Kidney (tissue), 22 donors: ENCODE measurements at places on chromosomes 11 and 22. TPM values are rescaled to one million over a fixed set of nuclear protein-coding genes. Genes with fewer than 3 reads are reported as not detected.

Gene APOL5
- total RNA-seq = not detected

Gene E2F8
- 0.66 TPM for total RNA-seq

Gene ARFIP2
- total RNA-seq = 45.6 TPM

Gene SPI1
- 39.8 TPM for total RNA-seq

Gene REXO2
- 66.4 TPM for total RNA-seq

Gene CRYBB2
- total RNA-seq = not detected

Gene CLMP
- 6.8 TPM for total RNA-seq

Gene SLC25A45
- 14.7 TPM for total RNA-seq

Gene RASSF7
- 106 TPM for total RNA-seq

Gene DKK3
- 59.5 TPM for total RNA-seq

Gene FZD4
- 41.4 TPM for total RNA-seq

Gene KCNQ1
- total RNA-seq = 45.5 TPM

- no peak for DNase-seq
Observed at GRCh38 chr11:75858613-75859012, 43.6 kb downstream of the UVRAG start.

GRCh38 chr11:33624083-33624482 lies 76.5 kb downstream of the C11orf91 start:
- DNase-seq = no peak

DNA sequence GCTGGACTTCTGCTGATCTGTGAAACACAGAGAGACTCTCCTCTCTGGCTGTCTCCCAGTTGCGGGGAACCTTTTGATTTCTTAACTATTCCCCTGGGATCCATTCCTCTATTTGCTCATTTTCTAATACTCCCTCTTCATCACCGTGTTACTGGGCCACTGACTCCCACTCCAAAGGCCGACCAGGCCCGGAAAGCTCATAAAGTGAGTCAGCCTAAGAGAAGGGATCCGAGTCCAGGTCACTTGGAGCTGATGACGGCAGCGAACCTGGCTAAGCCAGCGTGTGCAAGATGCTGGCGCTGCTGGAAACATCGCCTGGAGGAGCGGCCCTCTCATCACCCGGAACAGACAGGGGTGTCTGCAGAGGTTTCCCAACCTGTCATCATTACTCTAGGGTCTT lies 112.8 kb downstream of the FBXO7 start:
- DNase-seq = no peak

GRCh38 chr22:20602609-20603164 lies 95.3 kb downstream of the MED15 start:
- DNase-seq = no peak

- no peak for DNase-seq
Observed at GRCh38 chr11:123386796-123387510, 43.1 kb upstream of the GRAMD1B start.

DNA sequence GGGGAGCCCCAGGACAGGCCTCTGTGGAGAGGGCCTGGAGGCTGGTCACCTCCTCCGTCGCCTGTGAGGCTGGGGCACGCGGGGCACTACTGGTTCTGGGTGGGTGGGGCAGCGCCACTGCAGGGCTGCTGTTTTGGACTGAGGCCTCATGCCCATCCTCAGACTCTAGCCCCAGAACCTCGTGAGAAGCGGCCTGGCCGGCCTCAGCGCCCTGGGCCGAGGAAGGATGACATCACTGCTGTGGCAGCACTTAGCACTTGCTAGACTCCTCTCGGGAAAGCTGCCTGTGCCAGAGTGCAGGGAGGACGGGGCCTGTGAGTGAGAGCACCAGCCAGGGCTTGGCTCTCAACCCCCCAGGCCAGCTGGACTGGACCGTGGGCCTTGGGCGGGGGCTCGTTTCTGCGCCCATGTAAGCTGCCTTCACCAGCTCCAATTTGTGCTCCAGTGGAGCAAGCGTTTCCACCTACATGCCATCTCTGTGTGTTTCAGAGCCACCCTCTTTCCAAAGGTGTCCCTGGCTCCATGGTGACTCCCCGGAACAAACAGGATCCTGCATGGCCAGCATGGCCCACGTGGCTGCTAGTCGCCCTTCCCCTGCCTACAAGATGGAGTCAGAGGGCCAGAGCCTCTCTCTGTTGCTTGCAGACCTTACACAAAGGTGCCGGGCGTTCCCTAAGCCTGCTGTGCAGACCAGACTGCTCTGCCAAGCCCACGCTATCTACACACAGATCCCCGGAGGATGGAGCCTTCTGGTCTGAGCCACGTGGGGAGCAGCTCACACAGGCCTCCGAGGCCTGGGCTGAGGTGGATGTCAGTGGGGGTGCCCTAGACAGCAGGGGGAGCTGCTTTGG lies 102.9 kb downstream of the CTTN start:
- DNase-seq = no peak

DNA sequence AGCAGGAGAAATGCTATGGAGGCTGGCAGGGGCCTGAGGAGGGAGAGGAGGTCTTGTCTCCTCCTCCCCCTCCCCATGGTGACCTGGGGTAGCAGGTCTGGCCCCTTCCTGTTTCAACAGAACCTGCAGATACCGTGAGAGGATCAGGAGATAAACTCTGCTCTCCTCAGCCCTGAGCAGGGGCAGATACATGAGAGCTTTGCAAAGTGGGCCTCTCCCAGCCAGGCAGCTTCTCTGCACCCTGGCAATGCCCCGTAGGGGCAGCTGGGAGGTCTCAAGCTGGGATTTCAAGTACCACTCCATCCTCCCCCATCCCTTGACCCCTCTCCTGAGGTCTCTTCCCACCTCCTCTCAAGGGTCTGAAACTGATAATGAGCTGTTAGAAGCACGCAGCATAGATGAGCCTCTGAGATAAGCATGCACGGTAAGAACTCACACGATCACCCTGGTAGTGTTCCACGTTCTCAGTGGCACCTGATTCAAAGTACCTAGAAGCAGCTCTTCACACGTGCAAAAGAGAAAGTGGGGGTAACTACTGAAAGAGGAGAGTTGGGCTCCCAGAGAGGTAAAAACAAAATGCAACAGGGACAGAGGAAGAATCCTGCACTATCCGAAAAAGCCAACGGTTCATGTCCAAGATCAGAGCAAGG lies 4.9 kb upstream of the CCDC86 start:
- DNase-seq = no peak

DNA sequence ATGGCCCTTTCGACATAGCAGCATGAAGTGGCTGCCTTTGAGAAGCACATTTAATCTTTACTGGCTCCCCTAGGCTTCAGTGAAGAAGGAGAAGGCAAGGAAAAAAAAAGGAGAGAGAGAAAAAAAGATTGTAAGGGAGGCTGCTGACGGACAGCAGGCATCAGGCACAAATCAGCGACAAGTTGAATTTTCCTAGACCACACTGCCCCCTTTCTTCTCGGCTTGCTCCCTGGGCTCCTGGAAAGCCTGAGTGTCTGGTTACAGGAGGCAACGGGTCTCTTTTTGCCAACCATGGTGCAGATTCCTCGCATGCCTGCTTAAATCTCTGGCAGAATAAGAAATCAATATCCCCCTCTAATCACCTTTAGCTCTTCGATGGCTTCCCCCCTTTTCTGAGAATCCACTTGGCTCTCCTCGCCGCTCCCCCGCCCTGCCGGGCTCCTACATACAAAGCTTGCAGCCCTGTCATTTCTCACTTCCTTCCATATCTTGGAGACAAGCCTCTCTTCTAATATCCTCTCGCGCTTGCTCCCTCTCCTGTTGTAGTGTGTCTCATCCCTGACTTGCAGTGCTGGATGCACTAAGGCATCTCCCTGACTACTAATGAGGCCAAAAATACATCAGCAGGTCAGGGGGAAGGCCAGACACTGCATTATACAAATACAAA lies 14.3 kb downstream of the BLID start:
- peak; percentile 72 for DNase-seq

DNA sequence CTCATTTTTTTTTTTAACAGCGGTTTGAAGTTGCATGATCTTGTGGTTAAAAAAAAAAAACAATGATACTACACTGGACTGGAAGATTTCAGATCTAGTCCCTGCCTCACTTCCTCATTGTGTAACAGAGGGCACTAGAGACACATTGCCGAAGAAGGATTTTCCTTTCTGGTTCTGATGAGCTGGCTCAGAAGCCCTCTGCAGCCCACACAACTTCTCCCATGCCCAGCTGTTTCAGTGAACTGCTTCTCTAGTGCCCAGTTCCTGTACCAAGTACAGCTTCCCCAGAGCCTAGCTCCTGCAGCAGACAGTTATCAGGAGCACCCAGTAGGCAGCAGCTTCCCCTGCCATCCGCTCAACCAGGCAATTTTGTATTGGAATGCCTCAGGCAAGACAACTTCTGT lies 29.5 kb upstream of the ANO5 start:
- DNase-seq = no peak

DNA sequence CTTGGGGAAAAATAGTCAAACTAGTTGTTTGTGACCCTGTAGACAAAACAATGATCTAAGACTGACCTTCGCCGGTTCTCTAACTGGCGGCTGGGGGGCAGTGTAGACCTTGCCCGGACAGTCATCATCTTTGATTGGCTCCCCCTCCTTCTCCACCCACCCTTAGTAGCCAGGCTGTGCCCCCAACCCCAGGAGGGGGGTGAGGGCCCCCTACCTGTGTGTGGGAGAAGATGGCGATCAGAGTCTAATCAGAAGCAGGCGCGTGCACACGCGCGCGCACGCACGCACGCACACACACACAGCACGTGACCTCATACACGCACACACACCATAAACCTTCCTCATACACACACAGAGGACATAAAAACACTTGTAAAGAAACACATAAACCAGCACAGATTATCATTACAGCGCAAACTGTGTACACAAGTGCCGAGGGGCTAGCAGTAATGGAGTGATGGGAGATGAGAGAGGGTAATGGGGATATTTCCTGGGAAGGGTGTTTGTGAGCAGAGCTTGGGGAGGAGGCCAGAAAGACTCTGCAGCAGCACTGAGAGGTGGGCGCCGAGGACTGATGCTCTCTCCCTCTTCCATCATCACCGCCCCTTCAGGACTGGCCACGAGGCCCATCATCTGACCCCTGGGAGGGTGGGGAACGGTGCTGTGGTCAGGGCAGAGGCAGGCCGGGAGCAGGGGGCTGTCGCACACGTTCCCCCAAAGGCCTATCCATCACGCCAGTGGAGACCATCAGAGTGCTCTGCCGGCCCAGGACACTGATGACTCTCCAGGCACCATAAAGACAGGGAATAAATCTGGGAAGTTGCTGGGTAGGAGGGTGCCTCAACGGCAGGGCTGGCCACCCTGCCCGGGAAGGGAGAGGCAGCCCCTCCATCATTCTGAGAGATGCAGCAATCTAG lies 12.2 kb downstream of the NECTIN1 start:
- DNase-seq = no peak

GRCh38 chr11:117876341-117877119 lies at the start of gene FXYD6:
FXYD6 (minus strand) TSS chr11:117876658; CDS start chr11:117842776, 33,882 bp downstream.
- DNase-seq = peak; percentile 94
